ENCODE measurements at places on chromosomes 13 and 19.

DNA sequence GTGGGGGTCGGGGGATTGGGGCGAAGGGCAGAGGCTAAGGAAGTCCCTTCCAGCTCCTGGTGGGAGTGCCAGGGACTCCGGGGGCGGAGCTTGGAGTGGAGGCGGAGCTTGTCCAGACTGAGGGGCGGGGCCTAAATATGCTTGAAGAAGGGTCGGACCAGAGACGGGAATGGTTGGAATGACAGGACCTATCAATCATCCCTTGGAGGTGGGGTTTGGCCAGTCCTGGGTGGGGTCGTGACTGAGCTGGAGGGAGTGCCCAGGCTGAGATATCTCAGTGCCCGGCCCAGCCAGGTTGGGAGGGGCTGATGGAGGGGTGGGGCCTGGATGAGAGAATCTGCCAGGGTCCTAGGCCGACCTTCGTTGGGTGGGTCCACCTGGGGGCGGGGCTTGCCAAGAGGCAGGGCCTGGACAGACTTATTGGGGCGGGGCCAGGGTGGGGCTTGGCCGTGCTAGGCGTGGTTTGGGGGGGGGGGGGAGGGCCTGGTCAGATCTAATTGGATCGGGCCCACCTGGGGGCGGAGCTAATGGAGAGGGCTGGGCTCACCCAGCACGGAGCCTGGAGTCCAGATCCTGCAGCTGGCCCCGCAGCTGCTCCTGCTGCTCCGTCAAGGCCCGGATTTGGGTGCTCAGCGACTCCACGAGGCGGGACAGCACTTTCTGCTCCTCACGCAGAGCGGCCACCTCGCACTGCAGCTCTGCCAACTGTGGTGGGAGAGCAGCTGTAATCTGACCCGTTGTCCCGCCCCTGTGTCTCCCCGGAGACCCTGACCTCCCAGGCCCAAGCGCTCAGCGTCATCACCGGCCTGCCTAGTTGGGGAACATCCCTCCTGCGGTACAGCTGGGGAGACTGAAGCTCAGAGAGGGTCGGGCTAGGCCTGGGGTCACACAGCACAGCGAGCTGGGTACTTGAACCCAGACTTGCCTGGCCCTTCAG, 2.6 kb upstream of the WIZ start:
- DNase-seq = peak; percentile 95

DNA sequence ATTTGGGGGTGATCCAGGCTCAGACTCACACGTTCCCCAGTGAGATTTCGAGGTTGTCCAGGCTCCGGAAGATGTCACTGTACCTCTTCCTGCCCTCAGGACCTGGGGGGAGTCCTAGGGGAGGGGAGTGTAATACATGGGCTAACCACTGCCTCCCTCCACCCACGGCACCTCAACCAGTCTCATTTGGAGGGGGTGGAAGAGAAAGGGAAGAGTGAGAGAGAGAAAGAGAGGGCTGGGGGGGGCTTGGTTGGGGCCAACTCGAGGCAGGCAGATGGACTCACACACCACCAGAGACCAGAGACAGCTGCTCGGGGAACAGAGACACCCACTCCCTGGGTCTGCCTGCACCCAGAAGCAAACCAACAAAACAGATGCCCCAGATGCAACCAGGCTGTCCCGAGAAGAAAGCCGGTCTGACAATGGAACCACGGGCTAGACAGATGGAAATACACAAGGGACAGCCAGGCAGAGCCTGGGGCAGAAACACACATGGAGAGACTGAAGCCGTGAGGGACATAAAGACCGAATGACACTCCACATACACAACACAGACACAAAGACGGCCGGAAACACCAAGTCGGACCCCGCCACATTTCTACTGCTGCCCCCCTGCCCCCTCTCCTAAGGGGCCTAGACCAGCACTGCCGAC, 825 bp downstream of the GMIP start:
- peak; percentile 53 for DNase-seq

DNA sequence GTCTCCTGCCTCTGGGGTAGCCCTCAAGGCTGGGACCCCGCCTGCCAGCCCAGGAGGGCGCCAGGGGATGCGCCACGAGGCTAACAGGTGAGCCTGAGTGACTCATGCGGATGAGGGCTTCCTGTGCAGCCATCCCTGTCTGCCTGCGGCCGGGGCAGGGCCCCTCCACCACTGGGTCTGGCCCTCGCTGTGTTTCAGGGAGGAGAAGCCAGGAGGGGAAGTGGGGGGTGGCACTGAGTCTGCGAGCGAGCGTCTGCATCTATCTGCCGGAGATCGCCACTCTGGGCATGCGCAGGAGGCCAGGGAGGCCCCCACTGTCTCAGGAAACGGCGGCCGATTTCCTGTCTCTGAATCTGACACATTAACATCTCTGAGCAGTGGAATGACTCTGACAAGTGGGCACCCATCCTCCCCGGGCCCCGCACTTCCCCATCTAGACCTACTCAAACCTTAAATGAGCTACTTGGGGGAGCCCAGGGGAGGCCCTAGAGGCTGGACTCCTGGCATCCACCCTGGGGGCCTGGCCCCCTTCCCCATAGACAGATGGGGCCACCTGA, 19.7 kb downstream of the RFX1 start:
- DNase-seq = peak; percentile 97

DNA sequence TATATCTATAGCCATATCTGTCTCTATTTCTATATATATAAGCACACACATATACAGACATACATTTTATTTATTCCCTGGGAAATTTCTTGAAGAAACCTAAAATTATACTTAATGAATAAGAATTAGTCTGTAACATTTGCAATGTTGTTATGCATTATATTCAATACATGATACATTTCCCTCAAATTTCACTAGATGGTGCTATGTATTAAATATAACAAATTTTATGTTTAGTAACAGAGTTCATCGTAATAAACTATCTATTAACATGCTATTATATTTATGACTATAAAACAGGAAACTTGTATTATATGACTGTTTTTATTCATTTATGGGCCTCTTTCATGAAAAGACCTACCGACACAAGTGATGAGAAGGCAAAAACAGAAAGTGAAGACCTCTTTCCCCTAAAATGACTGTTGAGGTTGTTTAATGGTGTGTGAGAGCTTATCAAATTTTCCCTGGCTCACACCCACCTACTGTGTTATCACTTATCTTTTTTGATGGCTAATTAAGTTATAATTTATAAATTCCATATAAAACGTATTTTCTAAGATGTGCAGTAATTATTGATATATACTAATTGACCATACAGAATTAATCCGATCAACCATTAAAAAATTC, 881.9 kb downstream of the SLITRK6 start:
- DNase-seq = peak; percentile 30

DNA sequence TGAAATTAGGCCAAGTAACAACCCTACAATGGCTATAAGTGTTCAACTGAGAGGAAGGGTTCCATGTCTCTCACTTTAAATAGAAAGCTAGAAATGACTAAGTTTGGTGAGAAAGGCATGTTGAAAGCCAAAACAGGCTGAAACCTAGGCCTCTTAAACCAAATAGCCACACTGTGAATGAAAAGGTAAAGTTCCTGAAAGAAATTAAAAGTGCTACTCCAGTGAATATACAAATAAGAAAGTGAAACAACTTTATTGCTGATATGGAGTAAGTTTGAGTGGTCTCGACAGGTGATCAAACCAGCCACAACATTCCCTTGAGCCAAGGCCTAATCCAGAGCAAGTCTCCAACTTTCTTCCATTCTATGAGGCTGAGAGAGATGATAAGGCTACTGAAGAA, 209.6 kb downstream of the KLF12 start:
- DNase-seq = no peak

DNA sequence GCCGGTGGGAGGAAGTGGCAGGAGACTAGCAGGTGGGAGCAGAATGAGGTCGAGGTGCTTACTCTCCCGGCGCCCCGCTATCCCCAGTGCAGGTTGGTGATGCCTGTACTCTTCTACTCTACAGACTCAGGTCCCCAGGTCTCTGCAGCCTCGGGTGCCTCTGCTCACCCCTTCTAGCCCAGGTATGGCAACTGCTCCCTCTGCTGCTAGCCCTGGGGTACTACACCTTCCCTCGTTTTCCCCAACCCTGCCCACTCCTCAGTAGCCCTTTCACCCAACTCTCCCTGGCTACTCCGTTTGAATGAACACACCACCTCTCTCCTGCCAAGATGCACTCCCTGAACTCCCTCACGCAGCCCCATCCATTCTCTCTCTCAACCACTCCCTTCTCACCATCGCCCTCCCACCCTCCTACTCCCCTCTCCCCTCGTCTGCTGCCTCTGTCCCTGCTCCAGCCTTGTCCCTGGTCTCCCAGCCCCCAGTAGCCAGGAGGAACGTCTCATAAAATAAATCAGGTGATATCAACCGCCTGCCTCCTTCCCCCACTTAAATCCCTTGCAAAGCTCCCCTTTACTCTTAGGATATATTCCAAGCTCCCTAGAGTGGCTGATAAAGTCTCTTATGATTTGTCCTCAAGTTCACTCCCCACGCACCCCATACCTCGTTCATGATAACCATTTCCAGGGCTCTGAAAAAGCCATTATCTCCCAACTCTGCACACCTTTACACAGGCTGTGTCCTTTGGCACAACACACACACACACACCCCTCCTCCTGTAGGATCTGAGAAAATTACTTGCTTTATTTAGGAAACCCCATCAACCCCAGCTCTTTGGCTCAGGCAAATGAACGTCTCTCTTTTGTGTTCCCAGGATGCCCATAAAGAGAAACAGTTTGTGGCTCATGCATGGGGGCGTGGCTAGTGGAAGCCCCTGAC, 8.2 kb upstream of the MEIS3 start:
- peak; percentile 79 for DNase-seq

- DNase-seq = no peak
Observed at GRCh38 chr13:28473044-28473443, 21.9 kb downstream of the FLT1 start.

DNA sequence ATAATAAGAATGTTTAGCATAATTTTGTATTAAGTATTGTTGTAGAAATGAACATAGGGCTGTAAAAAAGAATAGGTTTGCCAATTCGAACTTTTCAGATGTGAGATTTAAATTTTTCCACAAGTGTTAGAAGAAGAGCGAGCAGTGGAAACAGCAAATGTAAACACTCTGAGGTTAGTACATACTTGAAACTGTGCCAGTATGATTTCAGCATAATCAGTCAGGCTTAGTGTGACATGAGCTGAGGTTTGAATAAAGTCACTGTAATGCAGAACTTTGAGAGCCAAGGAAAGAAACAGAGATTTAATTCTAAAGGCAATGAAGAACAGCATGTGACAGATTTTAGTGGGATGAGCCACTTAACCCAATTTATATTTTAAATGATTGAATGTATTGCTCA, 2166.4 kb downstream of the PCDH9 start:
- no peak for DNase-seq

DNA sequence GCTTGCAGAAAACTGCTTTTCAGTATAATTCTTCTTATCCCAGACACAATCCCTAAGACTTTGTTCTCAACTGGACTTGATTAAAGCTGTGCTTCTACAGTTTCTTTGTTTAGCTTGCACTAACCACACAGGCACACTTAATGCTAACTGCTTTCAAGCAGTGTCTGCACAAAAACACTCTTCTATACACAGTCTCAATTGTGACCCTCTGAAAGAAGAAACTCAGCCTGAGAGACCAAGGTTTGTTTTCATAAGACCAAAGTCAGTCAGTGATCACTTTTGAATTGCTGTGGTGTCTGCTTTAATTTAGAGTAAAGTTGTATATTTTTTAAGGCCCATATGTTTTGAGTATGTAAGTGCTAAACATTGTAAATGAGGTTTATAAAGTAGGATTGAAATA, 431.2 kb downstream of the KCTD12 start:
- no peak for DNase-seq

- peak; percentile 54 for DNase-seq
Observed at GRCh38 chr13:46387064-46387851, at the start of gene RUBCNL. TSS of gene RUBCNL (minus strand) at chr13:46387252. CDS start at chr13:46372475, 14,777 bp downstream.

- peak; percentile 70 for DNase-seq
Observed at GRCh38 chr13:23723471-23723870, 153.3 kb downstream of the TNFRSF19 start.

- peak; percentile 86 for DNase-seq
Observed at GRCh38 chr19:31408460-31409124, 59.4 kb upstream of the TSHZ3 start.

DNA sequence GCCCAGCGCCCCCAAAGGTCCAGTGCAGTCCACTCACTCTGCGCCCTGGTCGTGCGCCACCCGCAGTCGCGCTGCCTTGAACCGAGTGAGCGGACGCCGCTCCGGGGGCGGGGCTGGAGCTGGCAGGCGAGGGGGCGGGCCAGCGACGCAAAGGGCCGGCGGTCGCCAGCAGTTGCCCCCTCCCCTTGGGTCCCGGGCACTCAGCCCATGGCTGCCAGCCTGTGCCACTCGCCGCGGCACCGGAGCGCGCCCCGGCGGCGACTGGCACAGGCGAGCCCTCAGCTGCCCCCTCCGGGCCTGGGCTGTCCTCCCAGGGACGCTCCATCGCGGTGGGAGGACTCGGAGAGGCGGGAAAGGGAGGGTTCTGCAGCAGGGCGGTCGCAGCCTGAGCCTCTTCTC, at the start of gene S1PR5:
S1PR5 (minus strand) TSS at position 87 of the 399 bp plus-strand sequence. CDS start 2,436 bp downstream, outside the sequence.
- peak; percentile 59 for DNase-seq

GRCh38 chr19:17324357-17325114, 10.1 kb downstream of the ANO8 start:
- DNase-seq = no peak

DNA sequence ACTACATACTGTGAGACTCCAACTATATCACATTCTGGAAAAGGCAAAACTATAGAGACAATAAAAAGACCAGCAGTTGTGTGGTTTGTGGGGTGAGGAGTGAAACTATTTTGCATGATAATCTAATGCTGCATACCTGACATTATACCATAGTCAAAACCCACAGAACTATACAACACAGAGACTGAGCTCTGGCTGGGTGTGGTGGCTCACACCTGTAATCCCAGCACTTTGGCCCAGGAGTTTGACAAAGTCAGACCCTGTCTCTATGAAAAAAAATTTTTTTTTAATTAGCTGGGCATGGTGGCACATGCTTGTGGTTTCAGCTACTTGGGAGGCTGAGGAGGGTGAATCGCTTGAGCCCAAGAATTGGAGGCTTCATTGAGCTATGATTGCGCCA, 11.9 kb downstream of the ZNF541 start:
- DNase-seq = no peak

- DNase-seq = no peak
Observed at GRCh38 chr13:51629491-51630287, 45.4 kb downstream of the WDFY2 start.

DNA sequence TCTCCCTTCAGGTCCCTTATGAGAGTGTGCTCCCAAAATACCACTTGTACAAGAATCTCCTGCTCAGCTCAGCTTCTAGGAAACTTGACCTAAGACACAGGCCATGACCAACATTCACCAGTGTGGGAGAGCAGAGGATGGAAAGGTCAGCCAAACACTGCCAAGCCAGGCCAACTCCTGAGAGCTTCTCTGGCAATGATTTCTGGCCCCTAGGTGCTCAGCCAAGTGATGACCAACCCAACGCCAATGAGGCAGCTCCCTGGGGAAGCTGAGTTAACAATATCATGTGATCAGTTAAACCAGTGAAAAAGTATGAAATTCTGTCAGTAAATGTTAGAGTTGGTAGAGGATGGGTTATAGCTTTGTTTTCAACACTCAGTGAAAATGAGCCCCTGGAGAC, 49.1 kb upstream of the FLT1 start:
- DNase-seq = no peak
